ENCODE measurements at places on chromosomes 5 and 9.

GRCh38 chr9:18761742-18762300 lies 271.2 kb downstream of the SAXO1 start:
- DNase-seq = no peak

DNA sequence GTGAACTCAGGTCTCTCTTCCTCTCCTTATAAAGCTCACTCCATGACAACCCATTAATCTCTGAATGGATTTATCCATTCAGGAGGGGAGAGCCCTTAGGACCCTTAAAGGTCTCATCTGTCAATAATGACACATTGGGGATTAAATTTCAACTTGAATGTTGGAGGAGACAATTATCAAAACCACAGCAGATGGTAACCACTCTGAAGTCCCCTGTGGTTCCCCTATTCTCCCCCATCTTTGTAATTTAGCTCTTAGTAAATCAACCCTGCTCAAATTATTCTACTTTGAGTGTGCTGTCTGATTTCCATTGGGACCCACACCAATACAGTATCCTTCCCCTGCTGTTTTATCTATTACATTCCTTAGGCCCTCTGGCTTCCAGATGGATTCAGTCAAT lies 72.0 kb upstream of the RAI14 start:
- no peak for DNase-seq

DNA sequence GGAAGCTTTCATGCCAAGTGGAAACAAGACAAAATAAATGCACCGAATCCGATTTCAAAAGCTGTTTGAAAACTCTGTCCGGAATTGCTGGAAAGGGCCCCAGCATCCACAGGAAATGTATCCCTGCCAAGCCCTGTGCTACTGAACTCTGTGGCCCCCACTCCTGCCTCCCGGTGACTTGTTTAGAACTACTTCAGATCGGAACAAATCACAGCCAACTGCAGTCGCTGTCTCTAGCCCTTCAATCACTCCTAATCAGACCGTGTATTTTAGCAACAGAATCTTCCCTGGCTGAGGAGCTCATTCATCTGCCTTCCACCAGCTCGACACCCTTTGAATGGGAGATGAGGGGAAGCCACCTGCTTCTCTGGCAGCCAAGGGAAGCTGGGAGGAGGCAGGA lies 94.1 kb downstream of the KCNIP1 start:
- no peak for DNase-seq

GRCh38 chr9:8679371-8679822 lies 879.8 kb upstream of the DMAC1 start:
- DNase-seq = no peak

GRCh38 chr5:146721073-146721815 lies 157.3 kb downstream of the PPP2R2B start:
- DNase-seq = no peak

- DNase-seq = no peak
Measured at GRCh38 chr5:179991106-179991505, 80.5 kb downstream of the RNF130 start.

GRCh38 chr5:133321286-133321832 lies 269.5 kb downstream of the HSPA4 start:
- no peak for DNase-seq

DNA sequence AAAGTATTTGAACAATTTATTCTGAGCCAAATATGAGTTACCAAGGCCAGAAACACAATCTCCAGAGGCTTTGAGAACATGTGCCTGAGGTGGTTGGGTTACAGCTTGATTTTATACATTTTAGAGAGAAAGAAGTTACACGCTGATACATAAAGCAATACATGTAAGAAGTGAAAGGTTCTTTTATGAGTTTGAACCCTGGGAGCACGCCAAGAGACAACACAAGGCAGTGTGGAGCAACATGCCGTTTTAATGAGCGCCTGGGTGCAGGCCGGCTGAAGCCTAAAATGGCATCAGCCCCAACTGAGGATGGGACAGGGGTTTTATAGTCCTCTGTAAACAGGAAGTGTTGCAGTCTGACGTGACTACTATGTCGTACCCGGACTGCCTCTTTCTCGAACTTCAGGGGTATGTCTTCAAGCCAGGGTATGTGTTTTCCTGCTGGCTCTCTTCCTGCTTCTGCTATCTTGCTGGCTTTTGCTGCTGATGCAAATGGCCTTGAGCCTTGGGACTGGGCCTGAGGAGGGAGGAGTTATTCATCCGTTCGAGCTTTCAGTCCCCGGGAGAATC lies 193.7 kb downstream of the CYLC2 start:
- no peak for DNase-seq
